ENCODE measurements at places on chromosomes 12 and 14. TPM values are rescaled to one million over a fixed set of nuclear protein-coding genes. Genes with fewer than 3 reads are reported as not detected.

CMKLR1 gene
- 44.6 TPM for total RNA-seq

SCNN1A gene
- 1.9 TPM for total RNA-seq

SDR9C7 gene
- 0.14 TPM for total RNA-seq

LRRC10 gene
- total RNA-seq = not detected

FOXA1 gene
- total RNA-seq = not detected

KLRC2 gene
- total RNA-seq = not detected

TNFAIP2 gene
- 112 TPM for total RNA-seq

SERPINA9 gene
- not detected for total RNA-seq

DNAH10 gene
- total RNA-seq = not detected

DNA sequence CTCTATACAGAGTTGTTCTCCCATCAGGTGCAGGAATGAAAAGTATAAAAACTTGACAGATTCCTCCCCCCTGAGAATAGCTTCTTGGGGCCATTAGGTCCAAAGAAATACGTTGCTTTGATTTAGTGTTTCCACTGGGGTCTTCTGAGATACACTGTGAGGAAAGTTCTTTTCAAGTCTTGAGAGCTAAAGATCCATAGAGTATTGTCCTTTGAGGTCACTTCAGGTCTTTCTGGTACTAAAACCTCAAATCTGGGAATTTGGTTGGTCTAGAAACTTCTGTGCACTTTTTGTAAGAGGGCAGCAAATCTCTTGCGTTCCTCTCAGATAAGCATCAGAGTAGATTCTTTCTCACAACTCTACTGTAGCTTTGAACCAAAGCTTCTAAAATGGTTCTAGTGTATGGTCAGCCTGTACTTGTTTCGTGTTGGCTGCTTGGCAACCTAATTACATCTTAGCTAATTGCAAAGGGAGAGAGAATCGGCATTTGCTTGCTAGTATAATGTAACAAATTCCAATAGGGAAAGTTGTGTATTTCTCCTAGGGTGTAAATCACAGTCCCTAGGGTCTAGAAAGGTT, 10.0 kb downstream of the SRSF5 start:
- no peak for DNase-seq

DNA sequence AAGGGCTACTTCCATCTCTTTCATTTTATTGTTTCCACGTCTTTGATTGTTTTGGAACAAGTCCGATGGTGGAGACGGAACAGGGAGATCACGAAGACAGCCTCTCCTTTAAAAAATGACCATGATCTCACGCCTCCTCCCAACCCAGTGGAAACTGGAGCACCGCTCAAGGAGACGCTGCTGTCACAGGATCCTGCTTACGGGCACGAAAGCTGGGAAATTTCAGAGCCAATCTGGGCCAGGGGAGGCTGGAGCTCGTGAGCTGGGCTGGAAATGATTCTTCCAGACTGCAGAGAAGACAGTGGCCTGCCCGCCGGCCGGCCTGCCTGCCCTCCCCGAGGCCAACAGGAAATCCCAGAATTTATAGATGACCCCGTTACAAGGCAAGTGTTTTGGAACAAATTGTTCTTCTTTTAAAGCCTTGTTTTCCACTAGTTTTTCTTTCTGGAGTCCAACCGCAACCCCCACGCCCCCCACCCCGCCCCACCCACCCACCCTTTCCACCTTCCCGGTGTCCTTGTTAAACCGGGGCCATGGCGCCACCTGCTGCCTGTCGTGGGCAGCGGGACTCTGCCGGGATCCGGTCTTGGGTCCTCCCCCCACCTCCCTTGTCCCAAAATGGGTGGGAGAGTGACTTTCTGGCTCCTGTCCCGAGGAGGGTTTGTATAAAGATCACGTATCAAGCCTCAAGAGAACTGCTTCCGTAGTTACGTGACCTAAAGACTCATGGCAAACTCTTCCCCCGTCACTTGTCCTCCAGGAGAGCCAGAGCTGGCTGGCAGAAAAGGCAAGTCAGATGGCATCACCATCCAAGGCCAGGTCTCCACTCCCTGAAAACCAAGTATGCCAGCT, 40.3 kb downstream of the MAP1LC3B2 start:
- DNase-seq = peak; percentile 96

- DNase-seq = no peak
These were observed 17.2 kb upstream of the ARF6 start for GRCh38 chr14:49875640-49876198.

DNA sequence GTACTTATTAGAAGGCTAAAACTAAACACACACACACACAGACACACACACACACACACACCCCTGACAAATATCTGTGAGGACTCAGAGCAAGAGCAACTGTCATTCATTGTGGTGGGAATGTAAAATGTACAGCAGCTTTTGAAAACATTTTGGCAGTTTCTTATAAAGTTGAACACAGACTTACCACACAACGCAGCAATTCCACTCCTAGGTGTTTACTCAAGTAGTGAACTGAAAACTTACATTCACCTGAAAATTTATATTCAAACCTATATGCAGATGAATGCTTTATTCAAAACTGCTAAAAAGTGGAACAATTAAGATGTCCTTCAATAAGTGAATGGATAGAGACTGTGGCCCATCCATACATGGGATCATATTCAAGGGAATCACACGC, 18.6 kb downstream of the ZNF605 start:
- DNase-seq = no peak

- DNase-seq = peak; percentile 64
These were observed 167.4 kb downstream of the KIF26A start for GRCh38 chr14:104305511-104306449.

DNA sequence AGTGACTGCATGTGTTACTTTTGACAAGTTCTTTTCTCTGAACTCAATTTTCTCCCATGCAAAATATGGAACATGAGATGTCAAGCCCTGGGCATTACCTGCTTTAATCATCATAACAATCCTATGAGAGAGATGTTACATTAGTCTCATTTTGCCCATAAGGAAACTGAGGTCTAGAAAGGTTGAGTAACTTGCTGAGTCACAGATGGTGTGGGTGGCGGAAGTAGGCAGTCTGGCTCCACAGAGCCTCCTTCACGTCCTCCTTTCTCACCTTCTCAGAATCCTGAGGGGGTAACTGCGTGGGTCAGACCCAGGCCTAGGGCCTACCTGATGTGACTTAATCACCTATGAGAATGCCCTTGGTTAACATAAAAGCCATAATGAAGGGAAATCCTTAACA, 50.7 kb downstream of the TMTC1 start:
- no peak for DNase-seq

DNA sequence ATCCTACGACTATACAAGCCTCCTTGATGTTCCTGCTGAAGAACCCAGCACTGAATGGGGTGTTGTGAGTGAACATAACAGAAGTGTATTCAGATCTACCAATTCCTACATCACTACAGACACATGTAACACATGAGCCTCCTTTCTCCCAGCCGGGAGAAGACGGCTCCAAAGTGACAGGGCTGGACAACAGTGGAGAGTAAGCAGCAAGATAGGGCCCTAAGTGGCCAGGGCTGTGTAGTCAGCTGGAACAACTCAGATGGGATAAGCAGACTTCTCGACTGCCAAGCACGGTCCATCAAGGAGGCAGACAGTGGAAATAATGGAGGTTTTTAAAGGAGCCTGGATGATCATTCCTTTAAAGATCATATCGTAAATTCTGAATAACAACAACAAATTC, 73.5 kb downstream of the TTC7B start:
- no peak for DNase-seq

DNA sequence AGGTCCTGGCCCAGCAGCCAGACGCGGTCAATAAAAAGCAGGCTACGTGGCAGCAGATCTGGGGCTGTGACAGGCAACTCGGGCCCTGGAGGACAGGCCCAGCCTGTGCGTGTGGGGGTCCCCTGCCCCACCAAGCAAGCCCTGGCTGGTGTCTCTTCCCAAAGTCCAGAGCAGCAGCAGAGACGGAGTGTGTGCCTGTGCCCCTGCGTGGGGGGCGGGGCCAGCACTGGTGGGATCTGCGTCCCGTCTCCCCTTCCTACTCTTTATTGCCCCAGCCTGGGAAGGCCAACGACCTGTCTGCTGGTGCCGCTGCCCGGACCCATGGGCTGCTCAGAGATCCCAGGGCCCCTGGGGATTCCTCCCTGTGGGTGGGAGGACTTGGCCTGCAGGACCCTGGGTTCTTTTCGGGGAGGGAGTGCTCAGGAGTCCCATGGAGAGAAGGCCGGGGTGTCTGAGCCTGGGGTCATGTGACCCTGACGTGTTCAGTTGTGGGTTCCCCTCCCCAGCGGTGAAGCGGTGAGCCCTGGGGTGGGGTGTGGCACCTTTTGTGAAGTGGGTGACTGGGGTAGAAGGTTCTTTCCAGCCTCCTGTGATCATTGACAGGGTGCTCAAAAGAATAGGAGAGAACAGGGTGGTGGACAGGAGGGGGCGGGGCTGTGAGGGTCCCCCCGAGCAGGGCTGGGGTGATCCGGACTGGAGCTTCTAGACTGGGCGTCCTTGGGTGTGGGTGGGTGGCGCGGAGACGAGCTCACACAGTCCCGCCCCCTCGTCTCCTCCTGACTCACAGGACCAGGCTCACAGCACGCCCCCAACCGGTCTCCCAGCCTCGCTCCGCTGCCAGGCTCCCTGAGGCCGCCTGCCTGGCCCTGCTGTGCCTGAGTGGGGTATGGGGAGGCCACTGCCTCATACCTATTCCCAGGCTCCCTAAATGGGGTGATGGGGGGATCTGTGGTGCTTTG, 22.4 kb downstream of the ASPG start:
- DNase-seq = peak; percentile 67

DNA sequence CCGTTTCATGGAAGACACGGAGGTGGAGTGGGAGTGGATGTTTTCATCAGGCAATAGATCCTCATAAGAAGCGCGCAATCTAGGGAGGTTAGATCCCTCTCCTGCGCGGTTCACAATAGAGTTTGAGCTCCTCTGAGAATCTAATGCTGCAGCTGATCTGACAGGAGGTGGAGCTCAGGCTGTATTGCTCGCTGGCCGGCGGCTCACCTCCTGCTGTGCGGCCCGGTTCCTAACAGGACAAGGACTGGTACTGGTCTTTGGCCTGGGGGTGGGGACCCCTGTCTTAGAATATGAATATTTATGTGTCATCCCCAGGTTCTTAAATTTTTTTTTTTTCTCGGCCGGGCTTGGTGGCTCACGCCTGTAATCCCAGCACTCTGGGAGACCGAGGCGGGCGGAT, 36.7 kb downstream of the PRICKLE1 start:
- DNase-seq = no peak

DNA sequence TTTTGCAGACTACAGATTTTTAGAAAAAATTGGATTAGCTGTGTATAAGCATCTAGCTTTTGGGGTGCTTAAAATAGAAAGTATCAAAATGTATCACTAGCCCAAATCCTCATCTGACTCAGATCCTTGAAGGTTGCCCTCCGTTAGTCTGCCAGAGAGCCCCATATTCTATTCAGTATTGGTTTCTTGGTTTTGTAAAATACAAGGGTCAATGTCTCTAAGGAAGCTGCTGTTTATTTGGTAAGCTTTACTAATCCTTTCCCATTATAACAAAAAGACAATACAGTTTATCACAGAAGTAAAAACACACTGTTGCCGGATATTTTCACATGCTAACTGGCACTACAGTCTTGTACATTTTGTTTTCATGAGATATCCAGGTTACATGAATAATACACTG, 92.8 kb upstream of the PTHLH start:
- DNase-seq = no peak

GRCh38 chr12:132494294-132495164, 4.6 kb downstream of the FBRSL1 start:
- DNase-seq = no peak

DNA sequence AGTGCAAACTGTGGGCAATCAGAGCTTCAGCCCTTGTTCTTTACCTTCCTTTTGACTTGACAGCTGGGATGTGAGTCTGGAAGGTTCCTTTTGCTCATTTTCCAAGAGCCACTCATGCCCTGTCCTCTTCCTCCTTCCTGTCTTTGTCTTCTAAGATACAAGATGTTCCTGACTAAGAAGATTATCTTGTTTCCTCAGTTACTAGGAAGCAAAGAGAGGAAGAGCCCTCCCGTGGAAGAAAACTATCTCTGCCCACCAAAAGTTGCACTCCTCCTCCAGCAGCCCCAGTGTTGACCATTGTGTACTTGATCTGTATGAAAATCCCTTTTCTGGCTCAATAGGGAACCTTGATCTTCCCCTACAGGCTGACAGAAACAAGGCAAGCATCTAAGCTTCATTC, 138.0 kb downstream of the C12orf75 start:
- DNase-seq = no peak

DNA sequence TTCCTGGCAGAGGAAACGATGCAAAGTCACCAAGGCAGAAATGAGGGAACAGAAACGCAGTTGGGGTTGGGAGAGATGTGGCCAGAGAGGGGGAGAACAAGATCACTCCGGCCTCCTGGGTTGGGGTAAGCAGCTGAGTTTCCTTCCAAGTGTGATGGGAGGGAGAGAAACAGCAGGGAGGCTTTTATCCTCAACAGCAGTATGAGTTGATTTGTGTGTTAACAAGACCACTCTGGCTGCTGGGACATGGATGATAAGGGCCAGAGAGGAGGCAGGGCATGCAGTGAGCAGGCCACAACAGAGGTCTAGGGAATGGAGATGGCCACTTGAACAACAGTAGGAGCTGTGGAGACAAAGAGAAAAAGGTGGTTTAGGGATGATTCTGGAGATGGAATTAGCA, 66.8 kb downstream of the GLRX5 start:
- no peak for DNase-seq

GRCh38 chr12:115830070-115830469, 447.4 kb downstream of the MED13L start:
- no peak for DNase-seq

DNA sequence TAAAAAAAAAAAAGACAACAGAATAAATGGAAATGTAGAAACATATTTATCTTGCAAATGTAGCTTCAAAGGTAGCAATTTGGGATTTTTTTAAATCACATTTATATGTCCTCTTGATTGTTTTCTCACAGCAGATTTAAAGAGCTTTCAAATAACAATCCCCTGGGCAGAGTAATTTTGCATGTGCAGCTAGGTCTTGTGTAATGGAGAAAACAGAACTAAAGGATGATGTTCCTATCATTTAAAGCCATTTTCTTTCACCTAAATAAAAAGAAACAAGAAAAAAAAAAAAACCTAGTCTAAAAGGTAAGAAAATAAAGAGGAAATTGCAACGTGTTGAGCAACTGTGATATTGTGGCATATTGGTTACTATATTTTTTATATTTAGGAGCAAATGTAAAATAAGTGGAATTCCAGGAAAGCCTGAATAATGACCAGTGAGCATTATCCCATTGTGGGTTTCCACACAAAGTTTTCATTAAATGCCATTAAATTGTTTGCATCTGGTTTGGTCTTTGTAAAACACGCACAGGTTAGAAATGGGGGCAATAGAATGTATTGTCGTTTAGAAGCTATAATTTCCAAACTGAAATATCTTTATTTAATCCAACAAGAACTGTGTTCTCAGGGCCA, 215.6 kb downstream of the SLC6A15 start:
- DNase-seq = no peak

DNA sequence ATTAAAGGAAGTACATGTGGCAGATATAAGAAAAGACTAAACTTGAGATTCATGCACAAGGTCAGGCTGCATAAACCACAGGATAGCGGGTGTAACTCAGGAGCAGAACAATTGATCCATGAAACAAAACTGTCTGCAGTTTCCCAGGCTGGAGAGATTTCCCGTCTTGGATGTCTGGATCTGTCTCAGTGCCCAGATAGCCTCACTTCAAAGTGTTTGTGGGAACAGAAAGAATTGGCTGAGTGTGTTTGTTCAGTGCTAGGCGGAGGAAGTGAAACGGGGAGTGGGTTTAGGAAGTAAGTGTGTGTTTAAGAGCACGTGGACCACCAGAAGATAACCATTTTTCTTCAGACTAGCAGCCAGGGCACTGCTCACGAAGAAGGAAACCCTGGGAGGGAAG, 1.4 kb upstream of the RNASE10 start:
- no peak for DNase-seq

Measured in posterior vena cava (tissue), 2 donors.